ENCODE measurements at places on chromosomes 5 and 9. TPM values are rescaled to one million over a fixed set of nuclear protein-coding genes. Genes with fewer than 3 reads are reported as not detected.

The DCAF12 gene
- total RNA-seq = 35.2 TPM

- no peak for DNase-seq
- peaks cover 3% of the 10 kb centered on the region for H3K4me1 ChIP-seq
- no peak overlapping the region for H3K4me3 ChIP-seq
- peaks cover 6% of the 10 kb centered on the region for H3K27me3 ChIP-seq
- H3K27ac ChIP-seq = no peak overlapping the region
- H3K36me3 ChIP-seq = no peaks in the 10 kb centered on the region
Measured at GRCh38 chr5:5542654-5543053, 120.2 kb downstream of the ICE1 start.

The FOXD4L4 gene
- total RNA-seq = 0.38 TPM

GRCh38 chr5:39466846-39467245 is 42.1 kb upstream of the DAB2 start:
- no peak for DNase-seq
- H3K4me1 ChIP-seq = no peaks in the 10 kb centered on the region
- H3K27me3 ChIP-seq = peaks cover 4% of the 10 kb centered on the region
- no peaks in the 10 kb centered on the region for H3K36me3 ChIP-seq
- no peak overlapping the region for H3K27ac ChIP-seq
- H3K4me3 ChIP-seq = no peak overlapping the region

GRCh38 chr5:7916171-7916804 is 47.3 kb downstream of the MTRR start:
- peaks cover 8% of the 10 kb centered on the region for H3K36me3 ChIP-seq
- no peak overlapping the region for H3K27ac ChIP-seq
- no peaks in the 10 kb centered on the region for H3K4me1 ChIP-seq
- no peak for DNase-seq
- no peak overlapping the region for H3K4me3 ChIP-seq

GRCh38 chr5:123273984-123274383 is 149.2 kb downstream of the CEP120 start:
- H3K27me3 ChIP-seq = no peaks in the 10 kb centered on the region
- H3K27ac ChIP-seq = no peak overlapping the region
- no peak overlapping the region for H3K4me3 ChIP-seq
- H3K4me1 ChIP-seq = peaks cover 12% of the 10 kb centered on the region

The EIF4EBP3 gene
- total RNA-seq = 5.2 TPM

The PDCD1LG2 gene
- total RNA-seq = not detected

DNA sequence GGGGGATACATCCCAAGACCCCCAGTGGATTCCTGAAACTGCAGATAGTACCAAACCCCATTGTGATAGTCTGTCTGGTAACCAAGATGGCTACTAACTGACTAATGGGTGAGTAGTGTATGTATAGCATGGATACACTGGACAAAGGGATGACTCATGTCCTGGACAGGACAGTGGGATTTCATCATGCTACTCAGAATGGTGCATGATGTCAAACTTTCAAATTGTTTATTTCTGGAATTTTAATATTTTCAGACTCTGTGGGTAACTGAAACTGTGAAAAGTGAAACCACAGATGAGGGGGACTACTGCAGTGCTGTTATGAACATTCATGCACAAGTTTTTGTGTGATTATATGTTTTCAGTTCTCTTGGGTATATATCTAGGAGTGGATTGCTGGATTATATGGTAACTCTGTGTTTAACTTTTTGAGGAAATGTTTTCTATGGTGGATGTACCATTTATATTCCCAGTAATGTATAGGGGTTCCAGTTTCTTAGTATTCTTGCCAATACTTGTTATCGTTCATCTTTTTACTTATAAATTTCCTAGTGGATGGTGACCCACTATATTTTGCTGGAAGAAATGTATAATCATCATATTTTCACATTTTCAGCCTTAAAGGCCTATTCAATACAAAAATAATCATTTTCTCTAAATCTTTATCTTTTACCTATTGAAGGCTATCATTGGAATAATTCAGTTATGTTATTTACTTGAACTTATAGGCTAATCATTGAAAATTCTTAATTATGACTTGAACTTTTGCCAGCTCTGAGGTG is 140.9 kb downstream of the NR3C1 start:
- no peak overlapping the region for H3K4me3 ChIP-seq
- peaks cover 6% of the 10 kb centered on the region for H3K36me3 ChIP-seq
- no peak overlapping the region for H3K27ac ChIP-seq
- H3K4me1 ChIP-seq = peaks cover 15% of the 10 kb centered on the region

DNA sequence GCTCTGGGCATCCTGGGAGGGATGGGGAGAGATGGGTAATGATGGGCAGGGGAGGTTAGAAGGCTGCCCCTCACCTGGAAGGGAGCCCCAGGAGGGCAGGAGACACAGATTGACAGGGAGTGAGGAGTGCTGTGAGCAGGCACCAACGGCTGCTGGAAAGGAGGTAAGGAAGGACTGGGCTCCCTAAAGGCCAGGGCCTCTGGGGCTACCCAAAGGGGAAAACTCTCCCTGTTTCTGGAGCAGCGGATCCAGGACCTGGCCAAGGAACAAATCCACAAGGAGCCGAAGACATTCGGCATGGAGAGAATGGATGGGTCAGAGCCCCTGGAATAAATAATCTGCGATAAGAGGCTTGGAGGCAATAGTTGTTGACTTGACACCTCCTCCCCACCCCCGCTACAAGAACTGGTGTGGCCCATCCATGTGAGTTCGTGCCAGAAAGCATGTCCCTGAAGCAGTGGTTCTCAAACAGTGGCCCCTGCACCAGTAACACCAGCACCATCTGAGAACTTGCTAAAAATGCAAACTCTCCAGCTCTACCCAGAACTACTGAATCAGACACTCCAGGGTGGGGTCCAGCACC is 208.3 kb downstream of the GABBR2 start:
- H3K36me3 ChIP-seq = no peaks in the 10 kb centered on the region
- no peak overlapping the region for H3K27ac ChIP-seq
- no peak for DNase-seq
- peaks cover 6% of the 10 kb centered on the region for H3K27me3 ChIP-seq

DNA sequence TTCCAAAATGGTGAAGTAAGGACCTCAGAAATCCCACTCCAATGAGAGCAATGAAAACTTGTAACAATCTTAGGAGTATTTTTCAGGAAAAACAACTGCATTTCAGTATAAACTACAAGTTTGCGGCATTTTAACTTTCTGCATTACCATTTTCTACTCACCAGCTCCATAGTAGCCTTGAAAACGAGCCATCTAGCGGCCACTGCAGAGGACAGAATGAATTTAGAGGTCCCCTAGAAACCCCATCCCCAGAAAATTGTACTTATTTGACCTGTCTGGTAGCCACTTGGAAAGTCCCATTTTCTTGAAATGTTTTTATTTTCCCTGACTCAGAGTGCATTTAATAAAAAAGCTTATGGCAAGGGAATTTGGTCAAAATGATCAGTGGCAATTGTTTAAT is 205.4 kb upstream of the ITGA1 start:
- no peaks in the 10 kb centered on the region for H3K27me3 ChIP-seq
- H3K36me3 ChIP-seq = no peaks in the 10 kb centered on the region
- peaks cover 12% of the 10 kb centered on the region for H3K4me1 ChIP-seq
- H3K4me3 ChIP-seq = no peak overlapping the region
- no peak for DNase-seq
- no peak overlapping the region for H3K27ac ChIP-seq

The SPINK7 gene
- total RNA-seq = not detected

GRCh38 chr5:44783634-44784315 is 25.0 kb upstream of the MRPS30 start:
- no peaks in the 10 kb centered on the region for H3K27me3 ChIP-seq
- no peaks in the 10 kb centered on the region for H3K4me1 ChIP-seq
- H3K27ac ChIP-seq = no peak overlapping the region
- no peak for DNase-seq
- H3K4me3 ChIP-seq = no peak overlapping the region

GRCh38 chr9:94931036-94931633 is 204.6 kb downstream of the AOPEP start:
- H3K27me3 ChIP-seq = no peaks in the 10 kb centered on the region
- H3K36me3 ChIP-seq = peaks cover 8% of the 10 kb centered on the region
- H3K4me1 ChIP-seq = peaks cover 35% of the 10 kb centered on the region
- DNase-seq = no peak
- no peak overlapping the region for H3K27ac ChIP-seq

GRCh38 chr9:91303741-91304415 is 57.8 kb downstream of the AUH start:
- H3K4me1 ChIP-seq = peaks cover 38% of the 10 kb centered on the region
- H3K36me3 ChIP-seq = no peaks in the 10 kb centered on the region
- no peak overlapping the region for H3K4me3 ChIP-seq
- DNase-seq = no peak

Data from mesothelial cell of epicardium (in vitro differentiated cells).